Ovary (tissue), 10 donors: ENCODE measurements at places on chromosomes 4 and X. TPM values are rescaled to one million over a fixed set of nuclear protein-coding genes. Genes with fewer than 3 reads are reported as not detected.

GRCh38 chrX:64975491-64975890, 759 bp downstream of the ZC4H2 start:
- peak; percentile 8 for DNase-seq

DNA sequence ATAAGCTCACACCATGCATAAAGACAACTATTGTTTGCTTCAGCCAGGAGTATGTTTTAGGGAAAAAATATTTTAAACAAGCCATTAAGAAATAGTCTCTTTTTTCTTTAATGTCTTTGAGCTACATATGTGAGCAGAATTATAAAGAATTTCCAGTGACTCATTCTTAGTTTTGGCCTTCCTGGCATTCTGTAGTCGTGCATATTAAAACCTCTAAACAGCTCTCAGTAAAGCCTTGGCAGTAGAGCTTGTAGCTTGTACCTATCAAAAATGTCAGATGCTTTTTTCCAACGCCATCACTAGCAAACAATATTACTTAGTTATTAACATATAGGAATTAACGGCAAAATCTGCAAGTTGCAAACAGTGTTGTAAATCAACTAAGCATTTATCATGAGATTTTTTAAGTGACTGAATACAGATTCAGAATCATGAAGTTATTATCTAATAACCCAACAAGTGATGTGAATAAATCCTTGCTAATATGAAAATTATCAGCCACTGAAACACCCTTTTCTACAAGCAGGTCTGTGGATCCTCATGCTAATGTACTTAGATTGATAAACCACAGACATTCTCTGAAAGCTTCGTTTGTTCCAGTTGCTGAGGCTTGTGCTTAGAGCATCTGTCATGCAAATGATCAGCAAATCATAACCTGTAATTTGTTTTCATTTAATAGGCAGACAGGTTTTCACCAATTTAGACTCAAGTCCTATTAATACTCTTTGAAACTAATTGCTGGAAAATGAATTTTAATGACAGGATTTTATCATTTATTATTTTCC, 412.0 kb upstream of the ATOH1 start:
- DNase-seq, result no peak

The NPNT gene
- total RNA-seq, result 16.3 TPM

- DNase-seq, result no peak
These were observed 354.1 kb downstream of the CAMK2D start for GRCh38 chr4:113407409-113407808.

DNA sequence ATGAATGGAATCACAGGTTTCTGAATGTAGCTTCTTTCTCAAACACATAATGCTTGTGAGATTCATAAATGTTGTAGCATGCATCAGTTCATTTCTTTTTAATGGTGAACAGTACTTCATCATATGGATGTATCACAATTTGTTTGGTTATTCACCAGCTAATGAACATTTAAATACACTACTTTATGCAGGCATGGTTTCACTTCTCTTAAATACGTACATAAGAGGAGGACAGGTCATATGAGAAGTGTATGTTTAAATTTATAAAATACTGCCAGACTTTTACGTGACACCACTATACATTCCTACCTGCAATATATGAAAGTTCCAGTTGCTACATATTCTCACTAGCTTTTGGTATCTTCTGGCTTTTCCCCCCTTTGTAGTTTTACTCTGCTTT, 65.4 kb downstream of the ANKRD17 start:
- DNase-seq, result no peak

DNA sequence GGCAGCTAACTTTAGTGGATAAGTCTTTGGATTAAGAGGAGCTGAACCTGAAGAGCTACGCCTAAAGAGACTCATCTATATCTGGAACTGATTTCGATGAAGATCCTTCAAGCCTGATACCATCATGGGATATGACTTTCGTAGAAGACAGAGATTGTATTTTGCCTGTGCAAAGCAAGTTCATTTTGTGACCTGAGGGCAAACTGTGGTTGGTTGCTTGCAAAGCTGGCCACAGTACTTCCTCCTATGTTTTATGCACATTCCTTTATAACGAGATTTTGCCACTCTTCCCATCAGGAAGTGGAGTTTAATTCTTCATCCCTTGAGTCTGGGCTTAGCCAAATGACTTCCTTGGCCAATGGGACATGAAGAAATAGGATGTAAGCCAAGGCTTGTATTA, 519.3 kb upstream of the NR3C2 start:
- DNase-seq, result no peak

The RELL1 gene
- total RNA-seq, result 30.3 TPM

DNA sequence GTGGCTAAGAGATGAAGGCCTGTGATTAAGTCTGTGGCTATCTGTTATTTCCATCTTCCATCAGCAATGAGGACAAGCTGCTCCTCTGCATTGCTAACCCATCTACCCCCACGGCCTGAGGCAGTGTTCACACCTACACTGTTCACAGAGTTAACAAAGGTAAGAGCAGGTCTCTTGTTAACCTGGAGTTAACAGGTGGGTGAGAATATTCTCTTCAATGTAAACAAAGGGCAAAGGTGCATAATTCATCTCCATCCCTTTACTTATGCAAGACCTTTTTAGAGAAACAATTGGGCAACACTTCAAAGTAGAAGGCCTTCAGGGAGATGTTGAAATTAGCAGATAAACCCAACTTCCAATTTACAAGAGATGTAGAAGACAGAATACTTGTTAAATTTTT, 2.8 kb downstream of the SLC35A2 start:
- DNase-seq, result no peak

The CXCL13 gene
- total RNA-seq, result 0.37 TPM

DNA sequence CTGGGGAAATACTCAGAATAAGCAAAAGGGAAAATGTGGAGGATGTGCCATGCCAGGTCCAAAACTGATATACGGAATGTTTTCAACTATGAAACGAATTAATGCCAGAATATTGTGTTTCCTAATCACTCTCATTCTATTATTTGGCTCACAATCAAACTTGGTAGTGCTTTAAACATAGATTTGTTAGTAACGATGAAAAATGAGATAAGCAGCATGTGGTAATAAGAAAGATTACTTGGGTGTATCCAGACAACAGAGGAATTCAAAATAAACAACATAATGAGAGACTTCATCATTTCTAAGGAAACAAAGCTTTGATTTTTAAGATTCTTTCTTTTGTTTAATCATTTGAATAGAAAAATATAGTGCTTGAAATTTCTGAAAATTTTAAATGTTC, 237.3 kb downstream of the TACR3 start:
- no peak for DNase-seq

- DNase-seq, result peak; percentile 80
These were observed at the start of gene SLC6A8 for GRCh38 chrX:153687121-153688039. Gene SLC6A8, plus strand, starts transcription at chrX:153687926. Its CDS starts 649 bp downstream, at chrX:153688575.

- no peak for DNase-seq
These were observed 31.7 kb downstream of the COQ2 start for GRCh38 chr4:83252782-83253405.

The NDUFA1 gene
- total RNA-seq, result 69.4 TPM

GRCh38 chrX:13816176-13816575, 717 bp downstream of the GPM6B start:
- no peak for DNase-seq

- DNase-seq, result no peak
These were observed 11.9 kb upstream of the DCAF4L1 start for GRCh38 chr4:41969671-41970070.

DNA sequence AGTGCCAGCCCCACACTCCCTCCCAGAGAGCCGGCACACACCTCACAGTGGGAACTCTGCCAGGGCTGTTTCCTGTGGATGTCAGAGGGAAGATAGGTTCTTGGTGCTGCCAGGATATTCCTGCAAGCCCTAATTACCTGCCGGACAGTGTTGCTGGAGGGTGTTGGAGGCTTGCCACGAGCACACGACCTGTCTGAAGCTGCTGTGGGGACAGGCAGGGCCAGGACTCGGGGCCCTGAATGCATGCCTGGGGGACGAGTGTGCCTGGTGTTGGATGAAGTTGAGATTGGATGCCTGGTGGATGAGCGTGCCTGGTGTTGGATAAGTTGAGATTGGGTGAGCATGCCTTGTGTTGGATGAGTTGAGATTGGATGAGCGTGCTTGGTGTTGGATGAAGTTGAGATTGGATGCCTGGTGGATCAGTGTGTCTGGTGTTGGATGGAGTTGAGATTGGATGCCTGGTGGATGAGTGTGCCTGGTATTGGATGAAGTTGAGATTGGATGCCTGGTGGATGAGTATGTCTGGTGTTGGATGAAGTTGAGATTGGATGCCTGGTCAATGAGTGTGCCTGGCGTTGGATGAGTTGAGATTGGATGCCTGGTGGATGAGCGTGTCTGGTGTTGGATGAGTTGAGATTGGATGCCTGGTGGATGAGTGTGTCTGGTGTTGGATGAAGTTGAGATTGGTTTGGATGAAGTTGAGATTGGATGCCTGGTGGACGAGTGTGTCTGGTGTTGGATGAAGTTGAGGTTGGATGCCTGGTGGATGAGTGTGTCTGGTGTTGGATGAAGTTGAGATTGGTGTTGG, 23.2 kb upstream of the UVSSA start:
- no peak for DNase-seq

DNA sequence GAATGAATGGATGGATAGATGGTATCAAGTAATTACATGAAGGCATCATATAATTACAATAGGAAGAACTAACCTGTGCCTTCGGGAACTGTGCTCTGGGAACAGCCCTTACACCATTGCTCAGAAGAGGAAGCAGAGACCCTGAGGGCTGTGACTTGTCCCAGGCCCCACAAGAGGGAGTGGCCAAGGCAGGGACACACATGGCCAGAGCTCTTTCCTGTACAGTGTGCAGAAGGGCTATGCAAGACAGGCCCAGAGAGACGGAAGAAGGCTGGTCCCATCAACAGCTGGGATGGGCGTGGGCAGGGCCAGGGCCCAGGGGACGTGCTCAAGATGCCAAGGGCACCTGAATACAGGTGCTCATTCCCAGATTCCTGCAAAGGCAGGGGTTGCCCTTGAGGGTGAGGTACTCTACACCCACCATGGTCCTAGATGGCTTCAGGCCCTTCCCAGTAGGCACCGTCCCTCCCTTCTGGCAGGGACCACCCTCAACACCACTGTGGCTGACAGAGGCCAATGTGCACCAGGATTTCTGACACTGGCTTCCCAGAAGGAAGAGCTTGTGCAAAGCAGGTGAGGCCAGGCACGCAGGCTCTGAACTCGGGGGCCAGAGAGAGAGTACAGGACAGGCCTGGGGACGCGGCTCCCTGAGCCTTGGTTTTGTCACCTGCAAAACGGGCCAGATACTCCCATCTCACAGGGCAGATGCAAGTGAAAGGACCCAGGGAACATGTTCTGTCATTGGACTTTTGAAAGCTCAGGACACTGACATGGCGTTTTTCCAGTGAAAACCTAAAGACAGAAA, 1.7 kb downstream of the EVC2 start:
- DNase-seq, result no peak

The CSN1S1 gene
- total RNA-seq, result not detected

The FGFBP1 gene
- not detected for total RNA-seq

DNA sequence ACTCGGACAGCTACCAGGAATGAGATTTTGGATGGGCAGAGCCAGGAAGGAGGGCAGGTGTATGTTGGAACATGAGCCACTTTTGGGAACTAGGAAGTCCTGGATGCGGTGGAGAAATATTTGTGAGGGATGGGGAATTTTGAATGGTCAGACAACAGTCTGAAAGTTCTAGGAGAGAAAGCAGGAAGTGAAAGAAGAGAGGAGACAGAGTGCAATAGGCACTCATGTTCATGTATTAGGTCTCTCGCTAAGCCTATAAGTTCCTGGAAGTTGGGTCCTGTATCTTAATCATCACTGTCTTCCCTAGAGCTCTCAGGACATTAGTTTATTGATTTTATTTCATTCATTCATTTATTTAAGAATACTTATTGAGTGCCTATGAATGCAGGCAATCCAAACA, 65.7 kb upstream of the CITED1 start:
- no peak for DNase-seq

GRCh38 chr4:21592970-21593670, 355.5 kb downstream of the KCNIP4 start:
- DNase-seq, result no peak

DNA sequence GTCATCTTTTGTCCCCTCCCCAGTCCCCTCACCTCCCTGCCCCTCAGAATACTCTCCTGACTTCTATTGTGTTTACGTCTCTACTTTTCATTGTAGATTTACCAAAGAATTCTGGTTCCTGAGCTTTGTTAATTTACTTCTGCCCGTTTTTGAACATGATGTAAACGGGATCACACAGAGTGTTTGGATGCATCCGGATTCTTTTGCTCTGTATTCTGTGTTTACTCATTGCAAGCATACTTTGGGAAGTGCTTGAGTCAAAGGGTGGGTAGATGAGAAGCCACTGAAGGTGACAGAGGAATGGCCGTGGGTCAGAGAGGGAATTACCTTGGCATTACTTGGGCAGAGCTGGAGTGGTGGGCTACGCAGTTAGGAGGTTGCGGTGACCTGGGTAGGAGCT, 18.0 kb downstream of the CLCN4 start:
- DNase-seq, result no peak

The CLCN5 gene
- total RNA-seq, result 18.4 TPM

The PPARGC1A gene
- total RNA-seq, result 0.90 TPM

- no peak for DNase-seq
These were observed 43.0 kb upstream of the ARHGAP24 start for GRCh38 chr4:85431881-85432485.

DNA sequence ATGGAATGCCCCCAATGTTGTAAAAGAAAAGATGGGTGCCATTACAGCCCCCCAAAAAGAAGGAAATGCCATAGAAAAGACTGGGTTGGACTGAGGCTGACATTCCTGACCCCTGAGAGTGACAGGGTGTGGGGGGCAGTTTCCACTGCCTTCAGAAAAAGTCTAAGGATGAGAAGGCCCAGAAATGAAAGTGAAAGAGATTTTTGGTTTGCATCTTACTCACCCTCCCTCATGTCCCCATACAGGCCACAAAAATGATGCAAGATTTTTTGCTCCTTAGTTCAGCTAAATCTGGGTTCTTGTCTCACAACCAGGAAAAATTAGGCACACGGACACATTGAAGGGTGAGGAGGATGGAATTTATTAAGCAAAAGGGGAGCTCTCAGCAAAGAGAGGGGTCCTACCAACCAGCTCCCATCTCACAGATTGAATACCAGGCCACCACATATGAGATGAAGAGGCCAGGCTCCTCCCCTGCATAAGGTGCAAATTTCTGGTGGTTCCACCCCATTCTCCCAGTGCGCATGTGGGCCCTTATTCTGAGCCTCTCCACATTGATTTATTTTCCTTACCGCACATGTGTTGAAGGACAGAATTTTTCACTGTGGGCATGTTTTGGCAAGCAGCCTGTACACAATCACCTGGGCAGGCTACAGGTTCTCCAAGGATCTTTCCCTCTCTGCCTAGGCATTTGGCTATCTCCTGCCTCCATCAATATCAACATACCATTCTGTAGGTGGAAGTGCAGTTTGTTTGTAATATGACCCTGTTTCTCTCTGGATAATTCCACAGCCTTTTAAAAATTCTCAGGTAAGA, 18.8 kb downstream of the PPP4R3C start:
- no peak for DNase-seq

GRCh38 chr4:145435646-145436045, 46.0 kb upstream of the SMAD1 start:
- DNase-seq, result no peak
